ENCODE measurements at places on chromosomes 1 and 21. TPM values are rescaled to one million over a fixed set of nuclear protein-coding genes. Genes with fewer than 3 reads are reported as not detected.

- no peak for DNase-seq
- H3K4me1 ChIP-seq, result no peaks in the 10 kb centered on the region
- H3K27ac ChIP-seq, result no peak overlapping the region
- no peaks in the 10 kb centered on the region for H3K27me3 ChIP-seq
These were observed 463.9 kb upstream of the LRRC7 start for GRCh38 chr1:69103705-69104385.

DNA sequence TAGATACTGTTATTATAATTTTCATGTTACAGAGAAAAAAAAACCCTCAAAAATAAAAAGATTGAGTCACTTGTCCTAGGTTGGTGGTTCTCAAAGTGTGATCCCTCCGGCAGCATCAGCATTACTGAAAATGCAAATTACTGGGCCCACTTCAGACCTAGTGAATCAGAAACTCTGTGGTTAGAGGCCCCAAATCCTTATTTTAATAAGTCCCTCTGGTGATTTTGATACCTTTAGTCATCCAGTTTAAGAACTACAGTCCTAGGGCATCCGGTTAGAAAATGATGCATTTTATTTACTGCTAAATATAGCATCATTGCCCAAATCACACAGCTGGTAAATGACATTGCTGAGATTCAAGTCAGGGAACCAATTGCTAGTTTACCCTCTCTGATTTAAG is 203.7 kb upstream of the RUNX1 start:
- H3K27ac ChIP-seq, result no peak overlapping the region
- no peak for DNase-seq
- no peaks in the 10 kb centered on the region for H3K27me3 ChIP-seq
- peaks cover 20% of the 10 kb centered on the region for H3K4me1 ChIP-seq

- H3K4me1 ChIP-seq, result 0 out of 2 replicates have a peak, but pooled peaks cover 3% of the 10 kb centered on the region
- DNase-seq, result no peak
- H3K4me3 ChIP-seq, result no peak overlapping the region
- no peak overlapping the region for H3K27ac ChIP-seq
- H3K27me3 ChIP-seq, result no peaks in the 10 kb centered on the region
These were observed 404.8 kb downstream of the DUSP10 start for GRCh38 chr1:221337106-221337505.

DNA sequence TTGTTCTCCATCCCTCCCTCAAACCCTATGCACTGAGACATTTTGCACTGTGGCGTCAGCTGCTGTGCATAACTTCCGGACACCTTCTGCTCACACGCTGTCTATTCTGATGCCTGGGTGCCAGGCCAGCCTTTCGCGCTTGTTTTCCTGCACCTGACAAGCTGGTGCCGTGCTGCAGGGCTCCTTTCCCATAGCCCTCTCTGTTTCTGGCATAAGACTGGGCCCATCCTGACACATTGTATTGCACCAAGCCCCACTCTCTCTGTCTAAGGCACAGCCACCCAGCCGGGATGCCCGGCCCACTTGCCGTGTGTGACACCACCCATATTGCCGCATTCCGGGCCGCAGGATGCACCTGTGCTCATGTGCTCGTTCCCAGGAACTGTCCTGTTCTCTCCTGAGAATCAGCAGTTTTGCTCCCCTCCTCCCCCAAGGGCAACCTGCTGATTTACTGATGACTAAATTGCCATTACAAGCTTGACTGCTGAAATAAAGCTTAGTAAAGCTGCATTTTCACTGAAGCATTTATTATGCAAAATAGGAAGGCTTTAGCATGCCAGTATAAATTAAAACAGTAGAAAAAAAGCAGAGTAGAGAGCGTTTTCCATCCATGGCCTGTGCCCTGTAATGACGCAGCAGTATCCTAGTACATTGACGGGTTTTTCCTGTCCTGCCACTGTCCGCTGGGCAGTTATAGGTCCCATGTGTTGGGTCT is 88.0 kb downstream of the CD247 start:
- no peaks in the 10 kb centered on the region for H3K36me3 ChIP-seq
- peaks cover 70% of the 10 kb centered on the region for H3K4me1 ChIP-seq
- H3K27ac ChIP-seq, result peak overlapping the region; percentile 55
- peak overlapping the region; percentile 34 for H3K4me3 ChIP-seq

GRCh38 chr1:43377831-43378230 is 10.0 kb upstream of the ELOVL1 start:
- H3K27ac ChIP-seq, result no peak overlapping the region
- no peaks in the 10 kb centered on the region for H3K36me3 ChIP-seq
- no peak overlapping the region for H3K4me3 ChIP-seq
- peaks cover 3% of the 10 kb centered on the region for H3K4me1 ChIP-seq
- no peak for DNase-seq
- H3K27me3 ChIP-seq, result no peaks in the 10 kb centered on the region

- H3K36me3 ChIP-seq, result no peaks in the 10 kb centered on the region
- H3K4me3 ChIP-seq, result no peak overlapping the region
- no peak for DNase-seq
- H3K4me1 ChIP-seq, result no peaks in the 10 kb centered on the region
- no peak overlapping the region for H3K27ac ChIP-seq
These were observed 127.6 kb upstream of the CTTNBP2NL start for GRCh38 chr1:112268408-112268807.

The S100A2 gene
- 1.6 TPM for total RNA-seq
